Heart right ventricle (tissue), 16 donors: ENCODE measurements at places on chromosomes 11 and 22.

DNA sequence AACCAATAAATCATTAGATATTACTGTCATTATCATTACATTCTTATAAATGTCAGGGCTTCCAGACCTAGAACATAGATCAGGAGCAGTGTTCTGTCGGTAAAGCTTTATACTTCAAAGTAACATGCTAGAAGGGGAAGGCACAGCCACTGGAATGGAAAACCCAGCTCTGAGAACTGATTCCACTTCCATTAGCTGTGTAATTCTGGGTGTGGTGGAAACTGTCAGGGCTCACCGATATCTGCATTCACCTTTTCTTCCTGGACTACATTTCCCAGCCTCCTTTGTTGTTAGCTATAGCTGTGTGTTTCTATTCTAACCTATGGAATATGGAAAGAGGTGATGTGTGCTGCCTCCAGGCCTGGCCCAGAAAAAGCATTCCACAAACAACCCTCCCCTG lies 585.8 kb downstream of the BUD13 start:
- no peak for DNase-seq

- no peak for DNase-seq
Observed at GRCh38 chr22:16925407-16925966, 82.5 kb downstream of the GAB4 start.

- DNase-seq = no peak
Observed at GRCh38 chr11:131193031-131193501, 177.3 kb upstream of the NTM start.

- no peak for DNase-seq
Observed at GRCh38 chr11:27361649-27362431, 1.2 kb downstream of the CCDC34 start.

DNA sequence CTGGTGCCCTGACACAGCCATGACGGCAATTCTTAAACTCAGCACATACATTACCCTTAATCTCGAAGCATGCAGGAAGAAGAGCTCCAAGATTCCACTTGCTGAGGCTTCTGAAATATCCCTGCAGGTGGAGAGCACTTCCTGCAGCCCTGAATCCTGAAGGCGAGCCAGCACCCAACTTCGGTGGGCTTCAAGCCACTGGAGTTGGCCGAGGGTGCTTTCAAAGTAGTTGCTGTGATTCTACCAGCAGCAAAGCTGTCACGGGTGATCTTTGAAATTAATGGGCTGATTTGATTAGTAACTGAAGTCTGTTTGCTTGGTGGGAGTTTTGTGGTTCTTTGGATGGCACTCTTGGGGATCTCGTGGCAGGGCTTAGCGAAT lies 9.0 kb upstream of the FTH1 start:
- no peak for DNase-seq

GRCh38 chr11:78197816-78198215 lies 9.1 kb downstream of the USP35 start:
- DNase-seq = no peak

DNA sequence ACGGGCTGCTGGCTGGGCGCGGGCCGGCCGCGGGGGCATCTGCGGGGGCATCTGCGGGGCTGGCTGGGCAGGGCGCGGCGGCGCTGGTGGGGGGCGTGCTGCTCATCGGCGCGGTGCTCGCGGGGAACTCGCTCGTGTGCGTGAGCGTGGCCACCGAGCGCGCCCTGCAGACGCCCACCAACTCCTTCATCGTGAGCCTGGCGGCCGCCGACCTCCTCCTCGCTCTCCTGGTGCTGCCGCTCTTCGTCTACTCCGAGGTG lies 194 bp downstream of the DRD4 start:
- DNase-seq = no peak

DNA sequence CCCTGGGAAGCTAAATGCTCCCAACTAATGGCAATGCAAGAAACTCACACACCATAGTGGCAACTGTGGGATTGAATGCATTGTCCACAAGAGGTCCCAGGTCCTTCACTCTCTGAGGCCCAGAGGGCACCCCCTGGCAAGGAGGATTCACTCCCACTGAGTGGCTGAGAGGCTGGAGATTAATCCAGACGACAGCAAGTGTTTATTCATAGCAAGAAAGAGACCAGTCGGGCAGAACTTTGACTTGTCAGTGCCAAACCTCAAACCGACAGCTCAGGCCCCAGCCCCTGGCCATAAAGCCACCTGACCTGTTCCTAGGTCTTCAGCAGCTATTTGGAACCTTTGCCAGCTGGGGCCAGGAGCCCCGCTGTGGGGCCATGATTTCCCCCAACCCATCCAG lies 54.5 kb upstream of the MPEG1 start:
- DNase-seq = no peak

DNA sequence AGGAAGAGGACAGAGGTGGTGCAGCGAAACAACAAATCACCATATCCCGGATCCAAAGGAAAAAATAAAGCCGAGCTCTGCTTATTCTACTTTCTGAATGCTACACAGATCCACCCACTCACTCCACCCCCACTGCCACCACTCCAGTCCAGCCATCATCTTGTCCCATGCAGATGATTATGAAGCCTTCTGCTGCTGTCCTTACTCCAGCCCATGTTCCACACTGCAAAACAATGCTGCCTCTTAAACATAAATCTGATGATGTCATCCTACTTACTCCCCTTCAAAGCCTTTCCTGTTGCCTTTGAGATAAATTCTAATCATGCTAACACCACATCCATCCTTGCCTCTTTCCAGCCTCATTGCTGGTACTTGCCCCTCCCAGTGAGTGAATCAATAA lies 6.5 kb upstream of the DRD2 start:
- no peak for DNase-seq

- no peak for DNase-seq
Observed at GRCh38 chr11:75400146-75400865, 988 bp downstream of the RPS3 start.

DNA sequence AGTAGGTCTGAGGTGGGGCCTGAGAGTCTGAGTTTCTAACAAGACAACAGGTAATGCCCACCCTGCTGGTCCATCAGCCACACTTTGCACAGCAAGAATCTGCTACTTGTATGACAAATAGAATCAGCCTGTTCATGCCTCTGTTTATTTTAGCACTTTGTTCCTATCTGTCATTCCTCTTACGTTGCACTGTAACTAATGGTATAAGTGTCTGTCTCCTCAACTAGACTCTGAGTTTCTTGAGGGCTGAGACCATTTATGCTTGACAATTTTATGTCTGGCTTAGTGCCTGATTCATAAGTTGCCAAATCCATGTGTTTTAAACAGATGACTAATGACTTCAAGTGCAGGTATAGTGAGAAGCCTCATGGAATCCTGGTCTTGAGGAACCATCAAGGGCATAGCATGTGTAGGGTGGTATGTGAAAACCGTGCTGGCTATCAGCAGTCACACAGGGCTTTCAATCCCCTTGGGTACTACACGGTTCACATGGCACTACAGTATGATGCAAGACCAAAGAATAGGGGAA lies 209.7 kb downstream of the C11orf91 start:
- no peak for DNase-seq

GRCh38 chr22:39409516-39410029 lies 10.0 kb downstream of the TAB1 start:
- DNase-seq = no peak
